Stimulated activated CD4-positive, alpha-beta T cell treated with anti-CD3 and anti-CD28 coated beads, Interleukin-4, amount 100 ng/mL, for 4 hours (primary cell): ENCODE measurements at places on chromosomes 11 and 22.

GRCh38 chr11:32895471-32895870, 2.9 kb downstream of the QSER1 start:
- no peak for DNase-seq

- DNase-seq, result no peak
These were observed 115.3 kb upstream of the TTC12 start for GRCh38 chr11:113198972-113199661.

DNA sequence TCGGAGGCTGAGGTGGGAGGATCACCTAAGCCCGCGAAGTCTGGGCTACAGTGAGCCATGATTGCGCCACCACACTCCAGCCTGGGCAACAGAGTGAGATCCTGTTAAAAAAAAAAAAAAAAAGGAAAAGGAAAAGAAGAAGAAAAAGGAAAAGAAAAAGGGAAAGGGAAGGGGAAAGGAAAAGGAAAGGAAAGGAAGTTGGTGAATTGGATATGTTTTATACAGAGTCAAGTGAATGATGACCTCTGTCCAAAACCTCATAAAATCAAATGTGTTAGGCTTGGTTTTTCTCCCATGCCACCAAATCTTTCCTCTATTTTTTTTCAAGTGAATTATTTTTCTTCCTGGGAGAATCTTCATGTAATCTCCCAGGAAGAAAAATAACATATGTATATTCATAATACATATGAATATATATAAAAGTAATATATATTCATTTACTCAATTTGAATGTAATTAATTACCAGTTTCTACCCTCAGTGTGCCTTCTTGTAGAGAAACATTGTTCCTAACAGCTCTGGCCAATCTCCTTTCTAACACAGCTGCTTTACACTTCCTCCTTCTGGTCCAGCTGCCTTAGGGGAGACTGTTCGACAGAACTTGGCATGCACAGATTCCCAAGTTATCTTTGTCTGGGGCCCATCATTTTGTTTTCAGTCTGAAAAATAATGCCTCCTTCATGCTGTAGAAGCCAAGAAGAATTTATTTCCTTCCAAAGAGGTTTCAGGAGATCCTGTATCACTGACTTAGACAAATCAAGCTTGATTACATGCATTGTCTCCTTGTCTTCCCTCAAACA, 111.9 kb downstream of the CCDC34 start:
- no peak for DNase-seq

DNA sequence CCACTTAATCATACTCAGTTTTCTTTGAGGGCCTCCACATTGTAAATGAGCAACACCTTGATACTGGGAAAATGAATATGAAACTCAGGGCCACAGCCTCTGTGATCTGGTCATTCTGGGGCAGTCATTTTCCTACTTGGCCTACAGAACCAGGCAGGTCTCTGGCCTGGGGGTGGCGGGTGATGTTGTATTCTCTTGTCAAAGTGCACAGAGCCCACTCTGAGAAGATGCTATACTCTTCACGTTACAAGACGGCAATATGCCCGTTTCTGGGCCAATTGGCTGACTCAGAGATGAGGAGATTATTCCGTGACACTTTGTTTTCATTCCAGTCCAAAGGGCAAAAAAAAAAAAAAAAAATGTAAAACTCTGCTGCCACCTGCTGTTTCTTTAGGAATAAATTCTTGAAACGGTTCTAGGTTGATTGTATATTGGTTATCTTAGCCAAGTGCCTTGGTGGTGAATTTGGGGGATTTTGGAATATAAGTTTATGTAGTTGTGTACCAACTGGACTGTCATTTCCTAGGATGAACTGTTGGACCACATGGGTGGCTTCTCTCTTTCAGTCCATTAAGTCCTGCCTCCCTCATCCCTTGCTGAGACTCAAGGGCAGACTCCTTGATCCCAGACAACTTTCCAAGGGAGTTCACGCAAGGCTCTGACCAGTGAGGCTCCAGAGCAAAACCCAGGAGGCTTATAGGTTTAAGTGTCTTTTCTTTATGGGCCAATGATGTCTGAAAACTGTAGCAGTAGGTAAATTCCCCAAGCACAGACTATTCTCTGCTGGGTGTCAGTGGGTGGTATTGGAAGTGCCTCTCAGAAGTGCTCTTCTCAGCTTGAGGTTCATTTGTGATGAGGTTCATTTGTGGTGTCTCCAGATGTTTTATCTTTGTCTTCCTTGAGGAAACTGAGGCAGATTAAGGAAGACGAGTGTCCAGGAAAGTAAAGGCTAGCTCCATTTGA, 18.2 kb downstream of the ADM start:
- DNase-seq, result peak; percentile 20

- no peak for DNase-seq
These were observed 21.3 kb upstream of the KDM4E start for GRCh38 chr11:95003716-95004115.

GRCh38 chr11:59151761-59152160, 9.1 kb downstream of the FAM111A start:
- no peak for DNase-seq

- DNase-seq, result no peak
These were observed 30.6 kb upstream of the PIK3C2A start for GRCh38 chr11:17238377-17238776.

DNA sequence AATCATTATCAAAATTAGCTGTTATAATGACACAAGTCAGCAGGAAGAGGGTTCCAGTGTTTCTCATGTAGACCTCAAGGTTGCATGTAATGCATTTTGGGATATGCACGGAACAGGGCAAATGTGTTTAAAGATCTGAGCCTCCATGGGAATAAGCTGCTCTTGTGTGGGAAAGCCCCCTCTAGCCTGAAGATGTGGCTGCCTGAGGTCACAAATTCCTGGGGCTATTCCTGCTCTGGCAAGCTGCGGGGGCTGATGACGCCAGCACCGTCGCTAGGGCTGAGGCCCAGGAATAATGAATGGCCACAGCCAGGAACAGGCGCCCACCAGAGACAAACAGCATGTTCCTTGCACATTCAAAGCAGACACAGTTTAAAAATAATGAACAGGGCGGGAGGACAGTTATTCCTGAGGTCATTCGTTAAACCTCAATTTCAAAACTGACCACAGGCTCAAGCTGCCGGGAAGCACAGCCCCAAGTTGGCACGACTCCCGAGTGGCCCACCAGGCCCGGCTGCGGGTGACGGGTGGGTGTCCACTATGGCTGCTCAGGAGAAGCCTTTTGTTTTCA, 11.7 kb downstream of the OSBPL5 start:
- DNase-seq, result no peak

- DNase-seq, result peak; percentile 46
These were observed 40.1 kb upstream of the CLMP start for GRCh38 chr11:123235117-123235655.

DNA sequence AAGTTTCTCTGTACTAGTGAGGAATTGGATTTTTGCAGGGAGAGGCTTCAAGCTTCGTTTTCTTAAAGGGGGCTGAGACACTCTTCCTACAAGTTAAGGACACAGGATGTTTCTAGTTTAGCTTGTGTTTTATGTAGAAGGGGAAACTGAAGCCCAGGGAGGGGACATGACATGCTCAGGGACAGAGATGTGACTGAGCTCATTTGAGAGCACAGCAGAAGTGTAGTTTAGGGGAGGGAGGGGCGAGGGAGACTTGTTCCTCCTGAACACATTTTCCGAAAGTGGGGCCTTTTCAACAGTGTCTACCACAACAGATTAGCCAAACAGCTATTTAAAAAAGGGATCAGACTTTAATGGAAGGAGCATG, 148.1 kb downstream of the FBXO7 start:
- DNase-seq, result no peak

DNA sequence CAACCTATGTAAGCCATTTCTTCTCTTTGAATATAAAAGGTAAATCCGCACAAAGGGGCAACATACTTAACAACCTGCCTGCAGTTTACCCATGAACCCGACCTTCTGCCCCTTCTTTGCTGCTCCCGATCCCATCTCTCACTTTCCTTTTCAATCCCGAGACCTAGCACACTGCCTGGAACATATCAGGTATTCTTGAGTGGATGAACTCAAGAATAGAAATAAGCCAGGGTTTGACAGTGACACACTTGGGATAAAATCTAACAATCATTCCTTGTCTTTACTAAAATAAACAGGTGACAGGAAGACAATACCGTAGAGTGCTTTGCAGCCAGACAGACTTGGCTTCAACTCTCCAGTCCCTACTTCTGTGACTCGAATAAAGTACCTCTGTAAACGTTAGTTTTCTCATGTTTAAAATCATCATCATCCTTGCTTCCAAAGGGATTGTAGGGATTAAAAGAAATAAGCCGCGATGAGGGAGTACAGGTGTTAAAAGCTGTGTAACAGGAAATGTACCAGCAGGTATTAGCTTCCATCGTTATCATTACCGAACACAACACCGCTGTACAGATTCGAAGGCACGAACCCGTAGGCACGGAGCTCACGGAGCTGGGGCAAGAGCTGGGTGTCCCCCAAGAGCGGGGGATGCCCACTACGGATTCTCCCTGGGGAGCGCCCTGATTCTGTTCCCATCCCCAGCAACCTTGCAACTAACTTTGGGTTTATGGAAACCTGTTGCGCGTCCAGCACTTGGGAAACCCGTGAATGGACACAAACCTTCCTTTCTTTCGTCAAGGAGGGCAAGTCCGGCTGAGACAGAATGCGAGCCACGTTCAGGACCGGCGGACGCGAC, 720 bp downstream of the UFD1 start:
- DNase-seq, result peak; percentile 2

GRCh38 chr22:40451210-40451609, 80.8 kb downstream of the SGSM3 start:
- DNase-seq, result no peak

DNA sequence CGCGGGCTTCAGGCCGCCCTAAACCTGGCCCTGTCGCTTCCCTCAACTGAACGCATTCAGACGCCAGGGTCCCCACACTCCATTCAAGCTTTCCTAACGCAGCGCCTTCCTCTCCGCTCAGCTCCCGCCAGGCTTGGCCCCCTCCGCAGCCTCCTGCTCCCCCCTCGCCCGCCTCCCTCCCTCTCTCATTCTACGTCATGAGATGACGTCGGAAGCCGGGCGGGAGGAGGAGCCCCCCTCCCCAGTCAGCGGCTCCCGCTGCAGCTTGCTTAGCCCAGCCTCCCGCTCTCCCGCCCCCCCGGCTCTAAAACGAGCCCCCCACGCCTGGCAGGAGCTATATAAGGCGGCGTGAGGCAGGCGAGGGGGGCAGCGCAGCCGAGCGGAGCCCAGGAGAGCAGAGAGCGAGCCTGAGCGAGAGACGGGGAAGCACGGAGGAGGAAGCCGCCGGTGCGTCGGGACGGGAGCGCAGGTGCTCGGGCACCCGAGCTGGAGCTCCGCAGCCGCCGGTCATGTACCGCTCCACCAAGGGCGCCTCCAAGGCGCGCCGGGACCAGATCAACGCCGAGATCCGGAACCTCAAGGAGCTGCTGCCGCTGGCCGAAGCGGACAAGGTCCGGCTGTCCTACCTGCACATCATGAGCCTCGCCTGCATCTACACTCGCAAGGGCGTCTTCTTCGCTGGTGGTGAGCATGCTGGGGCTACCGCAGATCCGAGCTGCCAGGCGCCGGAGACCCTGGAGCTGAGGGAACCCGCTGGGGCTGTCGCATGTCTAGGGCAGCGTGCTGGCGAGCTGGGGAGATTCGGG, at the start of gene NPAS4:
Gene NPAS4 (plus strand): TSS at position 365 of the 806 bp plus-strand sequence. CDS start 145 bp downstream, at position 510.
- DNase-seq, result no peak

GRCh38 chr11:13304655-13305335, 27.2 kb downstream of the BMAL1 start:
- no peak for DNase-seq

DNA sequence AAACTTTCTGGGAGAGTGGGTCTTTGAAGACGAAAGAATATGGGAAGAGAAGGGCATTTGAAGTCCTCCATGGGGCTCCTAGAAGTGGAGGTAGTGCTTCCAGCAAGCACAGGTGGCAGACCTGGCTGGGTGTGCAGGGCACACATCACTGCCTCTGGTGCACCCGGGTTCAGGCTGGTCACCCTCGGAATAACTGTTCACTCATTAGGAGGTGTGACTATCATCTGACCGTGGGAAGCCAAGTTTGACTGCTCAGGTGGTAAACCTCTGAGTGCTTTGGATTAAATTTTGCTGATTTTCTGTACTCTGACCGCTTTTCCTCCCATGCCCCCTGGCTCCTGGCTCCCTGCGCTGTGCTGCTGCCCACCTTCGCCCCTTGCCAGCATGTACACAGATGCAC, 11.1 kb downstream of the ADAMTS15 start:
- DNase-seq, result no peak

DNA sequence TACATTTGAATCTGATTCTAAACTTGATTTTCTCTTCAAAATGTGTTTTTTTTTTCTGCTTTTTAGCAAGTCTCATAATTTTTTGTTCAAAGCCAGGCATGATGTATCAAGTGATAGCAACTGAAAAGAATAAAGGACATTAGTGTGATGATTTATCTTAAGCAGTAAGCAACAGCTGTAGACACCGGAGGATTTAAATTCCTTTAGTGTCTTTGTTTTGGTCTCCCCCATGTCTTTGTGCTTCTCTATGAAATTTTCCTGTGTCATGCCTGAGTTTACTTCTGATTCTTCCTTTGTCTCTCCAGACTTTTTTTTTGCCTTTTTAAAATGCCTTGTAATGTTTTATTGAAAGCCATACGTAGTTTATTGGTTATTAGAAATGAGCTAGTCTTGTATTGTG, 934.2 kb upstream of the RAG2 start:
- DNase-seq, result no peak

GRCh38 chr11:109586789-109587188, 164.8 kb downstream of the C11orf87 start:
- no peak for DNase-seq

DNA sequence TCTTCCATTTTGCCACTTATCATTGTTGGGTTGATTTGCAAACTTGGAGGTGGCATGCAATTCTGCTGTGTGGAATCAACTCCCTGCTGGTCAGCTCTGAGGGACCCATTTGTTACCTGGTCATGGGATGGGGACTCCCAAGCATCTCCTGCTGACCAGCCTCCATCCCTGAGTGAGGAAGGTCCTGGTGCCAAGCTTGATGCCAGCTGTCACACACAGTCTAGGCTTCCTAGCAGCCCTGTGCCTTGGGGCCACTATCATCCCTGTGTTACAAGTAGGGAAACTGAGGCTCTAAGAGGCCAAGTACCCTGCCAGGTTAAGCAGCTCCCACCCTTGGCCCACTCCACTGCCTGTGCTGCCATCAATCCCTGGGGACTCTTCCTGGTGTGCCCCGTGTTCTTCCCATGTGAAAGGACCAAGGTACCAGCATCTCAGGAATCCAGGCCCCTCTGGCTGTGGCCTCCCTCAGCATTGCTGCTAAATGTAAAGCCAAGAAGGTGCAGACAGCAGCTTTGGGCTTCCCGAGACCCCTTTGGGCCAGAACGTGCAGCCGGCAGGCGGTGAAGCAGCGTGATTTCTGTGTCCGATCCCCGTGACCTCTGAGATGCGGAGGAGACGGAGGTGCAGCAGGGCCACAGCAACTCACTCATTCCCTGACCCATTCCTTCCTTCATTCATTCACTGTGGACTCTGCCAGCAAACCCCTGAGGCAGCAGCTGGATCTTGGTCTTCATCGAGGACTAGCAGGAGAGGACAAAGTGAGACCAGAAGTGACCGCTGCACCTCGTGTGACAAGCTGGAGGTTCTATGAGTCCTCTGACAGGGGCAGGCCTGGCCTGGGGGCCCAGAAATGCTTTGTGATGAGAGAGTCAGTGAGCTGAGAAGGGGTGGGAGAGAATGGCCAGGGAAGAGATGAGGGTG, 49.7 kb downstream of the MYEOV start:
- DNase-seq, result no peak

GRCh38 chr11:125069008-125069407, 5.9 kb downstream of the SLC37A2 start:
- no peak for DNase-seq

GRCh38 chr11:112103446-112103845, 16.8 kb downstream of the SDHD start:
- no peak for DNase-seq

- no peak for DNase-seq
These were observed 60.8 kb upstream of the FAM181B start for GRCh38 chr11:82794490-82794889.
